ENCODE measurements at places on chromosomes 6 and 20.

- peak overlapping the region; percentile 95 for H3K4me3 ChIP-seq
- H3K27ac ChIP-seq: peak overlapping the region; percentile 97
- no peaks in the 10 kb centered on the region for H3K27me3 ChIP-seq
- peaks cover 40% of the 10 kb centered on the region for H3K36me3 ChIP-seq
These were observed 2.4 kb upstream of the TBCC start for GRCh38 chr6:42748203-42748898.

GRCh38 chr6:36376742-36377141, 10.7 kb downstream of the ETV7 start:
- no peaks in the 10 kb centered on the region for H3K27me3 ChIP-seq
- no peak overlapping the region for H3K4me3 ChIP-seq
- no peak overlapping the region for H3K27ac ChIP-seq

- no peak for DNase-seq
- H3K27me3 ChIP-seq: no peaks in the 10 kb centered on the region
- H3K27ac ChIP-seq: no peak overlapping the region
These were observed 59.7 kb downstream of the TCP11 start for GRCh38 chr6:35081426-35081851.

GRCh38 chr6:23272536-23272935, 703.2 kb downstream of the HDGFL1 start:
- no peaks in the 10 kb centered on the region for H3K27me3 ChIP-seq
- H3K4me1 ChIP-seq: no peaks in the 10 kb centered on the region
- H3K36me3 ChIP-seq: no peaks in the 10 kb centered on the region
- no peak overlapping the region for H3K4me3 ChIP-seq
- no peak overlapping the region for H3K27ac ChIP-seq
- no peak for DNase-seq

DNA sequence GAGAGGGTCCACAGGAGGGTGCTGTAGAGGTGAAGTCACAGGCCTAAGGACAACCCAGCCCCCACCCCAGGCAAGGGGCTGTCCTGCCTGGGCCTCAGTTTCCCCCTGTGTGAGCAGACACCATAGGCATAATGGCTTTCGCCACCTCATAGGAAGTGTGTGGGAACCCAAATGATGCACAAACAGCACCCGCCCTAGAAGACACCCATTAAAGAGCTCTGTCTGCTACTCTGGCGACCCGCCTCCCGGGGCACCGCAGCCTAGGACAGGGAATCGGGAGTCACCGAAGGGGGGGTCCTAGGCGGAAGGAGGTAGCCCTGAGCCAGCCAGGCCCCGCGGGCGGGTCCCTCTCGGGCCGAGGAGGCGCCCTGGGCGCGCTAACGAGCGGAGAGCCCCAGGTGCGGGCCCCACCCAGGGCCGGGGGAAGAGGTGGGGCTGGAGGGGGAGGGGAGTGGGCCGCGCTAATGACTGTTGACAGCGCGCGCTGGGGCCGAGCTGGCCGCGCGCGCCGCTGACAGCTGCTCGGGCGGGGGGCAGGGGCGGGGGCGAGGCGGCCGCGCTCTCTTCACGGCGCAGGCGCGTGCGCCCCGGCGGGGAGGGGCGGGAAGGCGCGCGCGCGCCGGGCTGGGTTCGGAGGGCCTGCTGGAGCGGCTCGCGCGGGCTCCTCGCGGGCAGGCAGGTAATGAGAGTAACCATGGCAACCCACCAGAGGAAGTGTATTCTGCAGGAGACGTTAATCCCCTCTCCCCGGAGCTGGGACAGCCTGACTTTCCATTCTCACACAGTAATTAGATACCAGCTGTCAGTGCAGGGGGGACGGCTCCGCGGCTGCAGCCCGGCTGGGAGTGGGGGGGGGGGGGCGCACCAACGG, 48.9 kb downstream of the NOL4L start:
- H3K36me3 ChIP-seq: peaks cover 37% of the 10 kb centered on the region
- H3K4me1 ChIP-seq: peaks cover 62% of the 10 kb centered on the region
- no peaks in the 10 kb centered on the region for H3K27me3 ChIP-seq
- peak overlapping the region; percentile 98 for H3K4me3 ChIP-seq
- H3K27ac ChIP-seq: peak overlapping the region; percentile 96

DNA sequence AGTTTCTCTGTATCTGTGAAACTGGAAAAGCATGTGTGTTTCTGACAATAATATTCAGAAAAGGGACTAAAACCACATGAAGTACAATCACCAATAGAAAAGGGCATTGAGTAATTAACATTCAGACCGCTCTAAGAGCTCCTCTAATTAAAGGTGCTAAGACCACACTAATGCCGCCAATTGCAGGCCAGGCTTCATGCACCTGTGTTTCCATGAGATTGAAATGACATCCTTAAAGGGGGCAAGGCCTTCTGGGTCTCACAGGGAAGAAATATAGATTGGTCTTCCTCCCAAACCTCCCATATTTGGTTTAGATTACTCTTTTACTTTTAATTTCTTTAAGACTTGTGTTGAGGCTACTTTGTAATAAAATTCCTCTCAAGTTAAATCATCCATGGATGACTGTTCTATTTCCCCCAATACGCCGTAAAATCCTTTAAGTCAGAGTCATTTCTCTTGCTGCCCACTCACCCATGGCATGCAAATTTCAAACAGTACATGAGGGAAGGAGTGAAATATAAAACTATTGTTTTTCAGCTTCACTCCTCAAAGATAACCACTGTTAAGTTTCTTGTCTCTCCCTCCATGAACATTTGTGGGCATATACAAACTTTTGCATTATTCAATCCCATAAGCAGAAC, 110.6 kb downstream of the UBE3D start:
- DNase-seq: no peak
- peaks cover 8% of the 10 kb centered on the region for H3K36me3 ChIP-seq
- H3K4me3 ChIP-seq: no peak overlapping the region
- H3K27ac ChIP-seq: no peak overlapping the region

DNA sequence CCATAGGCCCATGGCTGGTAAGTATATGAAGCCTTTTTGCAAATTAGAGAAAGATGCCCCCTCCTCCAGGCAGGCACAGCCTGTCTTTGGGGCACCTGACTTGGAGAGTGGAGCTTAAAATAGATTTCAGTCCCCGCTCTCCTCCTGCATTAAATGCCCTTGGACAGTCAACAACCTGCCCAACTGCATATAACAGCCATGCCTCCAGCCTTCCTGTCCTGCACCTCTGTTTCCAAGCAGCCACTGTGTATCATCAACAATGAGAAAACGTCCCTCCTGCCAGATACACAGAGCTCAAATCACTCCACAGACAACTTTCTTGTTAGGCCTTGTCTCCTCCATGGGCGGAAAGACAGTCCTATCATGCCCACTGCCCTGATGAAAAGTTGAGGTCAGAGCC, 3.4 kb downstream of the CDH22 start:
- H3K27ac ChIP-seq: no peak overlapping the region
- H3K4me1 ChIP-seq: peaks cover 4% of the 10 kb centered on the region
- DNase-seq: no peak
- H3K27me3 ChIP-seq: peaks cover 63% of the 10 kb centered on the region
- H3K4me3 ChIP-seq: no peak overlapping the region

- peaks cover 9% of the 10 kb centered on the region for H3K4me1 ChIP-seq
- no peaks in the 10 kb centered on the region for H3K36me3 ChIP-seq
- DNase-seq: no peak
- peak overlapping the region; percentile 15 for H3K27ac ChIP-seq
- no peak overlapping the region for H3K4me3 ChIP-seq
These were observed 13.3 kb downstream of the SLC22A1 start for GRCh38 chr6:160134779-160135547.

GRCh38 chr20:61387204-61387953, 135.3 kb downstream of the CDH4 start:
- H3K27ac ChIP-seq: no peak overlapping the region
- no peak overlapping the region for H3K4me3 ChIP-seq
- DNase-seq: no peak
- no peaks in the 10 kb centered on the region for H3K36me3 ChIP-seq

GRCh38 chr6:154502553-154502952, 7.9 kb downstream of the CNKSR3 start:
- H3K27me3 ChIP-seq: peaks cover 36% of the 10 kb centered on the region
- H3K4me1 ChIP-seq: peaks cover 9% of the 10 kb centered on the region
- H3K36me3 ChIP-seq: peaks cover 3% of the 10 kb centered on the region
- no peak overlapping the region for H3K4me3 ChIP-seq
- no peak overlapping the region for H3K27ac ChIP-seq
- DNase-seq: no peak

- H3K4me3 ChIP-seq: no peak overlapping the region
- no peak overlapping the region for H3K27ac ChIP-seq
- no peak for DNase-seq
- no peaks in the 10 kb centered on the region for H3K4me1 ChIP-seq
- no peaks in the 10 kb centered on the region for H3K36me3 ChIP-seq
These were observed 54.8 kb downstream of the ADGRB3 start for GRCh38 chr6:68689910-68690309.

DNA sequence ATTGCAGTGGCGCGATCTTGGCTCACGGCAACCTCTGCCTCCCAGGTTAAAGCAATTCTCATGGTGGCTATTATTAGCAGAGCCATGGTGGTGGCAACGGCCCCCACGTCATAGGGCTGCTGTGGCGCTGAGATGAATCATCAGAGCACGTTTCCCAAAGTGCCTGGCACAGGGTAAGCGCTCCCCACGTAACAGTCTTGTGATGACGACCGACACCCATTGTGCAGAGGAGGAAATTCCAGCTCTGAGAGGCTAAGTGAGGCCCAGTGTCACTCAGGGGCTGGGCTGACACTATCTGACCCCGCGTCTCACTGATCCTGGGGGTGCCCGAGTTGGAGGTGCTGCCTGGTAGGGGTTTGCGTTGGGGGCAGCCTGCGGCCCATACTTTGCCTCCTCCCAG, 16.2 kb downstream of the SUN5 start:
- DNase-seq: no peak
- no peaks in the 10 kb centered on the region for H3K36me3 ChIP-seq
- peaks cover 8% of the 10 kb centered on the region for H3K4me1 ChIP-seq
- H3K27me3 ChIP-seq: no peaks in the 10 kb centered on the region

- no peaks in the 10 kb centered on the region for H3K36me3 ChIP-seq
- no peaks in the 10 kb centered on the region for H3K27me3 ChIP-seq
- no peak overlapping the region for H3K4me3 ChIP-seq
- no peak for DNase-seq
These were observed 702.9 kb downstream of the TENT5A start for GRCh38 chr6:81049425-81050042.

DNA sequence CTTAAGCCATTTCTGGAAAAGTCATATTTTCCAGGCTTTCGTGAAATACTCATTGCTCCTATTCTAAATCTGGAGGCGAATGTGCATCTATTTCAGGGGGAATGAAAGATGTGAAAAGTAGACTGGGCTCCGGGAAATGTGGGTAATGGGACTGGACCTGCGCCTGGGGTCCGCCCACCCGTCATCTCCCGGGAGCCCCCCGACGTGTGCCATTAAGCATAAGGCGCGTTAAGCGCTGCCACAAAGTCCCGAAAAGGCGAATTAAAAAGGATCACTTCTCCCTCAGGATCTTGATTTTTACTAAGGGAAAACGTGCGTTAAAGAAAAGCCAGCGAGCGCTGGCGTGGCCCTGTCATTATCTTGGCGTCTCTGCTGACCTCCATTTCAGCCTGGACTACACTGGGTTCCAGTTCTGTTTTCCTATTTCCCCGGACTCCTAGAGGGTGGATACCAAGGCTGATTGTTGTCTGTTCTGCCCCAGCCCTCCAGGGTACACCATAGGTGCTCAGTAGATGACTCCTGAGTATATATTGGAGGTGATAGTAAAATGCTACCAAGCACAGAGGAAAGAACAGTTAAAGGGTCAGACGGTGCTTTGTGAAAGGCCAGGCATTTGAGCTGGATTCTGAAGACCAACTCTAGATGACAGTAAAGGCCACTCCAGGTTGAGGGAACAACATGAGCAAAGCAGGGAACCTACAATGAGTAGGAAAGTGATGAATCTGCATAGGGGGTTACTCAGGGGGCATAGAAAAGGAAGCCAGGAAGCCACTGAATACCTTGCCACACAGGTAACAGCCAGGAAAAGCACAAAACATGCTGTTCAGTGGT, 89.2 kb upstream of the ARID1B start:
- peak overlapping the region; percentile 61 for H3K27ac ChIP-seq
- no peak for DNase-seq
- peak overlapping the region; percentile 75 for H3K4me3 ChIP-seq
- peaks cover under 1% of the 10 kb centered on the region for H3K27me3 ChIP-seq
- H3K4me1 ChIP-seq: peaks cover 10% of the 10 kb centered on the region
- peaks cover 3% of the 10 kb centered on the region for H3K36me3 ChIP-seq

DNA sequence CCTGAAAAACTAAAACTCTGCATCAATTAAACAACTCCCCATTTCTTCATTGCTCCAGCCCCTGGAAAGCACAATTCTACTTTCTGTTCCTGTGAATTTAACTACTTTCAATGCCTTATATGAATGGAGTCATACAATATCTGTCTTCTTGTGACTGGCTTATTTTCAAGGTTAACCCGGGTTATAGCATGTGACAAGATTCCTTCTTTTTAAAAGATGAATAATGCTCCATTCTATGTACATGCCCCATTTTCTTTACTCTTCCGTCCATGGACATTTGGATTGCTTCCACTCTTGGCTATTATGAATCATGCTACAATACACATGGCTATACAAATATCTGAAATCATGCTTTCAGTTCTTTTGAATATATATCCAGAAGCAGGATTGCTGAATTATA, 334.9 kb upstream of the ID4 start:
- no peaks in the 10 kb centered on the region for H3K36me3 ChIP-seq
- DNase-seq: no peak
- H3K4me3 ChIP-seq: no peak overlapping the region
- no peaks in the 10 kb centered on the region for H3K27me3 ChIP-seq
- no peak overlapping the region for H3K27ac ChIP-seq

DNA sequence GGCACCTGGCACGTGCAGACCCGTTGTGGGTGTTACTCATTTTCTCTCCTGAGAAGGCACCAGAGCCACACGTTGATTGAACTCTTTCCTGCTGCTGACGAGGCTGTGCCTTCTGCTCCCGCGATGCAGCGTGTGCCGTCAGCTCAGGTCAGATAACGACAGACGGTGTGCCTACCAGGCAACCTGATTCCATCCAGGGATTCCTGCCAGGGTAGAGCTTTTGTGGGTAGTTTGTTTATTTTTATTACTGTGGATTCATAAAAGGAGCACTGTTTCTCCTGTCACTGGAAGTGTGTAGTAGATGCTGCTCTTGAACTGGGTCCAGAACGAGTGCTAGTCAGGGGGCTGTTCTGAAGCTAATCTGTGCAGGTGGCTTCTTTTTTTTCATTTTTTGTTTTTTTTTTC, 20.7 kb downstream of the PRPF6 start:
- no peak for DNase-seq
- peaks cover 74% of the 10 kb centered on the region for H3K36me3 ChIP-seq
- no peaks in the 10 kb centered on the region for H3K27me3 ChIP-seq
- H3K27ac ChIP-seq: peak overlapping the region; percentile 59
- no peak overlapping the region for H3K4me3 ChIP-seq
- H3K4me1 ChIP-seq: peaks cover 11% of the 10 kb centered on the region

- peak overlapping the region; percentile 75 for H3K4me3 ChIP-seq
- H3K27me3 ChIP-seq: peaks cover 70% of the 10 kb centered on the region
- H3K4me1 ChIP-seq: peaks cover 17% of the 10 kb centered on the region
- H3K36me3 ChIP-seq: peaks cover 10% of the 10 kb centered on the region
- DNase-seq: no peak
These were observed 1.2 kb downstream of the MAK start for GRCh38 chr6:10837009-10837621.
